ENCODE measurements at places on chromosomes 3 and 15.

GRCh38 chr3:141352262-141352984 is 15.9 kb upstream of the ZBTB38 start:
- no peak for DNase-seq

DNA sequence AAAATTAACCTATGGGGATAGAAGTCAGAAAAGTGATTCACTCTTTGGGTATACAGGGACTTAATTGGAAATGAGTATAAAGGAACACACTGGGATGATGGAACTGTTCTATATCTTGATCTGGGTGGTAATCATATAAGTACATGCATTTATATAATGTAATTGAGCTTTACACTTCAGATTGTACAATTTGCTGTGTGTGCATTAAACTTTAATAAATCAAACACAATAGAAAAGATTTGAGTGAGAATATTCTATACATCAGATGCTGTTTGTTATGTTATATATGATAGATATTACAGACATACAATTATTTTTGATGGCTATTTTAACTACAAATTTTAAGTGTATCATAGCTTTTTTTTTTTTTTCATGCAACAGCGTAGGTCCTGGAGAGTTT is 860.2 kb upstream of the ARPP21 start:
- no peak for DNase-seq

DNA sequence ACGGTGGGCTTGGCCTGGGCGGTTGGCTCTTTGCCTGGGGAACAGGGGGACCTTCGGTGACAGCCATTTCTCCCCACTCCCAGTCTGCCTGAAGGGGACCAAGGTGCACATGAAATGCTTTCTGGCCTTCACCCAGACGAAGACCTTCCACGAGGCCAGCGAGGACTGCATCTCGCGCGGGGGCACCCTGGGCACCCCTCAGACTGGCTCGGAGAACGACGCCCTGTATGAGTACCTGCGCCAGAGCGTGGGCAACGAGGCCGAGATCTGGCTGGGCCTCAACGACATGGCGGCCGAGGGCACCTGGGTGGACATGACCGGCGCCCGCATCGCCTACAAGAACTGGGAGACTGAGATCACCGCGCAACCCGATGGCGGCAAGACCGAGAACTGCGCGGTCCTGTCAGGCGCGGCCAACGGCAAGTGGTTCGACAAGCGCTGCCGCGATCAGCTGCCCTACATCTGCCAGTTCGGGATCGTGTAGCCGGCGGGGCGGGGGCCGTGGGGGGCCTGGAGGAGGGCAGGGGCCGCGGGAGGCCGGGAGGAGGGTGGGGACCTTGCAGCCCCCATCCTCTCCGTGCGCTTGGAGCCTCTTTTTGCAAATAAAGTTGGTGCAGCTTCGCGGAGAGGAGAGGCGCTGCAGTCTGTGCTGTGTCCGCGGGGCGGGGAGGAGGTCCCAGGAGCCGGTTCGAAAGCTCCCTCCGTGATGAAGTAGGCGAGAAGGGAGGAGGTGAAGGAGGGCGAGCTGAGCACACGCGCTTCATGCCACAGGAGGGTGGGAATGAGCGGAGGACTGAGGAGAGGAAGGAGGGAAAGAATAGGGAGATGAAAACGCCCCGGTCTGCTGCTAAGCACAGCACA is 9.6 kb downstream of the CLEC3B start:
- no peak for DNase-seq

DNA sequence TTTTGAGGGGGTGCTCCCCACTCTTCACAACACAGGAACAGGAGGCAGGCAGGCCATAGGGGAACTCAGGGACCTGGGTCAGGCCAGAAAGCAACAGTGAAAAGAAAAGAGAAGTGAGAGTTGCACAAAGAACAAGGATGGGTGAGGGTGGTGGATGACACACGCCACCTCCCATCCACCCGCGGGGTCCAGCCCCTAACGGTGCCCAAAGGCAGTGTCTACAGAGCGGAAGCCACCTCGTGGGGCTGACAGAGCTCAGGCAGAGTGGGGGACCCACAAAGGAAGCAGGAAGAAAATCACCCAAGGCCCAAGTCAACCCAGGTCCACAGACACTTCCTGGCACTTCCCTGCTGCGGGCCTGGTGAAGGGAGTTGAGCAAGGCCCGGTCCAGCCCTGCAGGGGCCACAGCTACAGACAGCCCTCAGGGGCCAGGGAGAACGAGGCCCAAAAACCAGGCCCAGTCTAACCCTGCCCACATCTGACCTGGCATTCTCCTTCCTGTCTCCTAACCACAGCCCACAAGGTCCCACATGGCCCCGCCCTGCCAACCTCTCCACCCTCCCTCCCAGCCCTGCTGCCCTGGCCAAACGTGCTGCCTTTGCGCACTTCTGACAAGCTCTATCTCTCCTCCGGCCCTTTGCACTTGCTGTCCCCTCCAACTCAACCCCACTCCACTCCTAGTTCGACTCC is 5.9 kb downstream of the NUP210 start:
- DNase-seq, result peak; percentile 90

- no peak for DNase-seq
Measured at GRCh38 chr15:63075015-63075983, 32.8 kb downstream of the TPM1 start.

DNA sequence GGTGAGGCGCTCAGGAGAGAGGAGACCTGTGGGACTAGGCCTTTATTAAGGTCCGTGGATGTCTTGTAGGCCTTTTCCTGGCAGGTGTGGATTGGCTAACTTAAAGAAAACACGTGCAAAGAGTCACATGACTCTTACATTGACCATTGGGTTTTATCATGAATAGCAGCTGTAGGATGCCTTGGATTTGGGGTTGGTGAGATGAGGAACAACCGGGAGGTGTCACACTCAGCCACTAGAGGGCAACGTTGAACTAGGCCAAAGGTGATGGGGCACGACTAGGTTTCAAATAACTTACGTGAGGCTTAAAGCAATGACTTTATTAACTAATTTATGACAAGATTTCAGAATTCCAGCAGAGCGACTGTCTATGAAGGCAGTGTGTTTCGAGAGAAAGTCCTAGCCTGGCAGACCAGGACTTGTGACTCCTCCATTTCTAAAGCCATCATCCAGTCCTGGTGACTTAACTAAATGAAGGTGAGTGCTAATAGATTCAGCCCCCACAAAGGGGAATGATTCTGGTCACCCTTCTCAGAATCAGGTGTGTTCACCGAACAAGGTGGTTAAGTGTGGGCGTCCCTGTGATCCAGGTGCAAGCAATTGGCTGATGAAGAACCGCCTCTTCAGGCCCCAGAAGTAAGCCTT is 345.6 kb downstream of the MCTP2 start:
- peak; percentile 64 for DNase-seq

- no peak for DNase-seq
Measured at GRCh38 chr3:119534296-119534695, 25.1 kb downstream of the CD80 start.

- DNase-seq, result peak; percentile 86
Measured at GRCh38 chr3:46378426-46378942, 7.7 kb downstream of the CCR5 start.

DNA sequence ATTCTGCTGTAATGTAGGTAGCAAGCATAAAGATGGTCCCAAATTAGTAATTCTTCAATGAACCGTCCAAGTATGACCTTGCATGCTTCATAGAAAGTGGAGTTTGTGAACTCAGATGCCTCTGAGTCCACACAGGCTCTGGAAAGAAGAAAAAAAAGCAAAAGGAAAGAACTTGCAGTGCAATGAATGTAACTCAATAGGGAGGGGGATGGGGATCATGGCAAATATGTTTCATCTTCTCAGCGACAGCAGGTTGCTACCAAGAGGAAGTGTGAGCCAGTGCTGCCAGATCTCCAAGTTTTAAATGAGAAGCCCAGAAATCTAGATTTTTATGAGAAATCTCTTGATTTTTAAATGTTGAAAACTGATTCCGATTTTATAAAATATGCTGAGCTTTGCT is 50.3 kb downstream of the IL20RB start:
- no peak for DNase-seq

DNA sequence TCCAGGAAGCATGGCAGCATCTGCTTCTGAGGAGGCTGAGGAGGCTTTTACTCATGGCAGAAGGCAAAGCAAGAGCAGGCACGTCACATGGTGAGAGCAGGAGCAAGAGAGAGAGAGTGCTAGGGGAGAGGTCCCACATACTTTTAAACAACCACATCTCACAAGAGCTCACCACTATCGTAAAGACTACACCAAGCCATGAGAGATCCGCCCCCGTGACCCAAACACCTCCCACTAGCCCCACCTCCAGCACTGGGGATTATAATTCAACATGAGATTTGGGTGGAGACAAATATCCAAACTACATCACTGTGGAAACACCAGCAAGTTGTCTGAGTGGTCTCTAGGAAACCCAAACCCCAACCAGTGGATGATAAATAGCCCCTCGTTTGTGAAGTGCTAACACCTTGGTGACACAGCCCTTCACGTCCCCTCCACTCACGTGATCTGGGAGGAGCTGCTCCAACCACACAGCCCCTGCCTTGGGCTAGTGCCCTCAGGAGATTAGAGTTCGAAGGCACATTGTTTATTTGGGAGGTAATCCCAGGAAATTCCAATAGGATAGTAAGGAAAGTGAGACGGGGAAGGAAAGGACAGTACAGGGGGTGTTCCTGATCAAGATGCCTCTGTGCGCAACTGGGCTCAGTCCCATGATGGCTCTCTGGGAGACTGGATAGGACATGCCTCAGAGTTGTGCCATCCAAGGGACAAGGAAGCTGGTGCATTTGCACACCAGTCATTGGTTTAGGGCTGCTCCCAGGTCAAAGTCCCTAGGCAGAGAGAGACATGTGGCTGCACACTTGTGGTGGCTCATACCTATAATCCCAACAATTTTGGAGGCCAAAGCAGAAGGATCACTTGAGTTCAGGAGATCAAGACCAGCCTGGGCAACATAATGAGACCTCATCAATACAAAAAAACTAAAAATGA is 80.6 kb upstream of the CTNNB1 start:
- DNase-seq, result no peak

DNA sequence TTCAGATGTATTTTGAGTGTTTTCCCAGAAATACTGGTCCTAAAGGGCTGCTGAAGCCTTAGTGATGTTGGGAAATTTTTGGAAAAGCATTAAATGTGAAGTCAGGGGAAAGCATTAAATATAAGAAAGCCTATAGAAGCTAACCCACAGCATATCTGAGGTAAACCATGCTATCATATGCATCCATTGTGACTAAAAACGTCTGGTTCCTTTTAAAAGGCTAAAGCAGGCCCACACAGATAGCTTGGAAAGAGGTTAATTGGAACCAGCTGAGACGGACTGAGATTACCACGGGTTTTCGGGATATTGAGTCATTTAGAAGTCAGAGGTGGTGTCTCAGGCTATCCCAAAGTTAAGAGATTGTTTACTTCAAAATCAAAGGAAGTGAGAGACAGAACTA is 78.2 kb downstream of the CYP19A1 start:
- no peak for DNase-seq

DNA sequence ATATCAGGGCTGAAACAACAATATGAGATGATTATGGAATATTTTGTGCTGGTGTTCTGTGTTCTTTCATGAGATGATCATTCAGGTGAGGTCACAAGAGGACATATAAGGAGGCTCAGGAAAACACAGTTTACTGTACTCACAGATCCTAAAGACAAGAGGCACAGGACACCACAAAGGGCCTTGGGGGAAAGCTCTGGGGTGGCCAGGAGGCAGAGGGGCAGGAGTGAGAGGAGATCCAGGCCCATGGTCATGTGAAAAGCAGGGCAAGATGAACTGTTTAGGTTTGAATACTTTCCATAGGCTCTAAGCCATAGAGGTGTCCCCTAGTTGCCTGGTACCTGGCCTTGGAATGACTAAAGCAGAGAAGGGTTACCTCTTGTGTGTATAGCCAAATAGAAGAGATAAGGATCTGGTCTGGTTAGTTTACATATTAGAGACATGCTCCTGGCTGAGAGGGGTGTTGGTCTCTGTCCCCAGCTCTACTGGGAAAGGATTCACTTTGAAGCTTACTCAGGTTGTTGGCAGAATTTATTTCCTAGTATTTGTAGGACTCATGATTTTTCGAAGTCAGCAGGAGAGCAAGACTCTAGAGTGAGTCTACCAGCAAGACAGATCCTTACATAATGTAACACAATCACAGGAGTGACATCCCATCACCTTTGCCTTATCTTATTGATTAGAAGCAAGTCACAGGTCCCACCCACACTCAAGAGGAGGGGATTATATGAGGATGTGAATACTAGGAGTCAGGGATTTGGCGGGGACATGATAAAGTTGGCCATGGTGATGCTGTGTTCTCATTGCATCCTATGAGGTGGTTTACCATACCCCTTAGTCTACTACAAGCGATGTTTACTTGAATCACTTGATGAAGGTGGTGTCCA is 11.3 kb upstream of the TM4SF1 start:
- no peak for DNase-seq

DNA sequence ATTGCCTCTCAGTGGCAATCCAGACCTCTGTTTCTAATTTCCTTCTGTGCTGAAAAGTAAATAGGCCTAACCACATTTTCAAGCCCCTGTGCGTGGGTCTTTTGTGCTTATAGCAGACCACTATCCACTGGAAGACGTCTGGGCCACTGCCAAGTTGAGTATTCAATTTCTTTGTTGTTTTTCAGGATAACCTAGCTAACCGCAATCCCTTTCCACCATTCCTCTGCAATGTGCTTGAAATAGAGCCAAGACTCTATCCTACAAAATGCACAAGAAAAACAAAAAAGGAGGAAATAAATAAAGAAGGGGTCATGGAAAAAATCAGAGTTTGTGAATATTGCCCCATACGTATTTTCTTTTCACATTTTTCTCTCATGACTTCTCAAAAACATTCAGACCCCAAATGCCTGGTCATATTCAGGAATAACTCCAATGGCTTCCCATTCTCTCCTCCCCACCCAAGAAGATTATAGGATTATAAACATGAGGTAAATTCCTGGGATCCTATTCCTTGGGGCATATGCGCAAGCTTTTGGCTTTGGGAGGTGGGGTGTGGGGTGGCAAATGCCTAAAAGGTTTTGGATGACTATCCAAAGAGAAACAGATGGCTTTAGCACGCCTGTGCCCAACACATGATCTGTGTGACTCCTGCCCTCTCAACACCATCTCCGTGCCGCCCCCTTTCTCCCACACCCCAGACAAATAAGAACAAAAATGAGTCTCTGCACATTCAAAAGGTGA is 217.9 kb upstream of the THBS1 start:
- DNase-seq, result no peak

- DNase-seq, result no peak
Measured at GRCh38 chr3:77321646-77322045, 281.7 kb downstream of the ROBO2 start.

DNA sequence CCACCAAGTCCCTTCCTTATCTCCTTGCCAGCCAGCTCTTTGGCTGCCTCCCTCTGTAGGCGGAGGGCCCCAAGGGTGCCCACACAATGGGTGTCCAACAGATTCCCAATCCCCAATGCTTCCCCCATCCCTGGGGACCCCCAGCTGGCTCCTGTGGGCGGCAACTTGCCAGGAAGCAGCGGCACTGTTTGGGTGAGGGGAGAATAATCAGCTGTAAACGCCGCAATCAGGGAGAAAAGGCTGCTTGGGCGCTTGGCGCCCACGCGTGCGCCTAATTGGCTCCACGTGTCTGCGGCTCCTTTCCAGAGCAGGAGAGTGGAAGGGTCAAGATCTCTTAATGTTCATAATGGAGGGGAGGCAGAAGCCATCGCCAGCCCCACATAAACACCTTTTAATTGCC is 67.9 kb upstream of the TMEM115 start:
- no peak for DNase-seq
